ENCODE measurements at places on chromosomes 1 and 21.

DNA sequence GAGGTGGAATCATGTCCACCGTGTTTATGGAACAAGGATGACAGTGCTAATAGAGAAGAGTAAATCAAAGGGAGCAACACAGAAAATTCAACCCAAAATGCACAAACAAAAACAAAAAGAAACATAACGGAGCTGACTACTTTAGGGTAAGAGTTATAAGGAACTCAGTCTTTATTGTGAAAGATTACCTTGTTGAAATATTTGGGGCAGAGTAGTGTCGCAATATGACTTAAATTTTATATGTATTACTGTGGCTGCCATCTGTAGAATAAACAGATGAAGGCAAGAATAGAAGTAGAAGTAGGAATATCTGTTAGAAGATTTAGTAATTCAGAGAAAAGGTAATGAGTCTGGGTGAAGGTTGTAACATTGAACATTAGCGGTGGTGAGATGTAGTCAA, 913.9 kb downstream of the BRINP3 start:
- no peak for DNase-seq

DNA sequence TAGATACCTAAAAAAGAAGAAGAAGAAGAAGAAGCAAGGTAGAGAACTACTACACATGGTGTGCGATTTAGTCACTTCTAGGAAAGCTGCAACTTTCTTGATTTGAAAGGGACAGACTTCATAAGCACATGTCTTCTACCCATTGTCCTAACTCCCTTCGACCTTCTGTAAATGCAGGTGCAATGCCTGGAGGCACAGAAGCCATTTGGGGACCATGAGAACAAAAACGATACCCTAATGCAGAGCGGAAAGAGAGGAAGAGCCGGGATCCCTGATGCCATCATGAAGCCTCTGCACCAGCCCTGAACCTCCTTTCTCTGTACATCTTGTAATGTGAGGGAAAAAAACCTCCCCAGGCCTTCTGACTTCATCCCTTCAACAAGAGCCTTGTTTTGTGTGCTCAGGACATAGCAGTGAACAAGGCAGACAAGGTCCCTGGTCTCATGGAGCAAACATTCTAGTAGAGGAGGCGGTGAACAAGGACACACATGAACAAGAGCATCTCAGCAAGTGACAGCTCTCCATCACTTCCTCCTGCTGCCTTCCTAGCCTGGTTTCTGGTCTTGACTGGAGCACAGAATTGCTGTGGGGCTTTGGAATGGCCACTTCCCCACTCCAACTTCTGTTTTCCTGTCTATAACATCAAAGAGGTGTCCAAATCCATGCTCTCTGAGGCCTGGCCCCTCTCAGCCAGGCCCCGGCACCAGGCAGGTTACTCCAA, 5.5 kb upstream of the LAPTM5 start:
- DNase-seq: no peak

DNA sequence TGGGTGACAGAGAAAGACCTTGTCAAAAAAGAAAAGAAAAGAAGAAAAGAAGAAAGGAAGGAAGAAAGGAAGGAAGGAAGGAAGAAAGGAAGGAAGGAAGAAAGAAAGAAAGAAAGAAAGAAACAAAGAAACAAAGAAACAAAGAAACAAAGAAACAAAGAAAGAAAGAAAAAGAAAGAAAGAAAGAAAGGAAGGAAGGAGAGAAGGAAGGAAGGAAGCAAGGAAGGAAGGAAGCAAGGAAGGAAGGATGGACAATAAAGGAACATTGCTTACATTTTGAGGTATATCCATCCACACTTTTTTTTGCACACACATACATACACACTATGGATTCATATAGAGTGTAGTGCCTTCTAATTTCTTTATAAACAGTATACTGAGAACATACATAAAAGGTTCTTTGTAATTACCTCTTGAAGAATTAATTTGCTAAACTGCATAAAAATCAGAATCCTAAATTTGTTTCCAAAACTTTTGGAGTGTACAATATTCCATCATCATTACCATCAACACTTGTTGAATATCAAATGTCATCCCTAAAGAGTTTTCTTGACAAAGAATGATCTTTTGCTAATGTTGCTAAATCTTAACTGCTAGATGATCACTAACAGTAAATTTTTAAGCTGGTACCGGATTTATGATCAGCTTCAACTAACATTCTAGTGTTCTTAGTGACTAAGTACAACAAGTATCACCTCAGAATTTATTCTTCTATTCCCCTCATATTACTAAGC, 11.4 kb upstream of the GADD45A start:
- no peak for DNase-seq

DNA sequence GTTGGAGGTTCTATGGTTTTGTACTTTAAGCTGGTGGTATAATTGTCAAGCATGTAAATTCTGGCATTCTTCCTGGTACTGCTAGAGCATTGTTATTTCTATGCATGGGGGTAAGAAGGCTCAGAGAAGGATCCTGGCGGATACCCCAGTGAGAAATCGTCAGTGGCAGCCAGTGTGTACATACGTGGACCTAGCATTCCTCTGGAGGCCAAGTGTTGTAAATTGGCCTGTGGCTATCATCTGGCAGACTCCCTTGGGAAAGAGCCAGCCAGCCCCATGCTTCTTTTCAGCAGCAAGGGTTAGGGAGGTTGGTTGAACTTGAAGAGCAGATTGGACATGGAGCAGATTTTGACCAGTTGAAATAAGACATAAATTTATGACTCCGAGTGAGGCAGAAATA, 5.2 kb upstream of the AGO3 start:
- no peak for DNase-seq

DNA sequence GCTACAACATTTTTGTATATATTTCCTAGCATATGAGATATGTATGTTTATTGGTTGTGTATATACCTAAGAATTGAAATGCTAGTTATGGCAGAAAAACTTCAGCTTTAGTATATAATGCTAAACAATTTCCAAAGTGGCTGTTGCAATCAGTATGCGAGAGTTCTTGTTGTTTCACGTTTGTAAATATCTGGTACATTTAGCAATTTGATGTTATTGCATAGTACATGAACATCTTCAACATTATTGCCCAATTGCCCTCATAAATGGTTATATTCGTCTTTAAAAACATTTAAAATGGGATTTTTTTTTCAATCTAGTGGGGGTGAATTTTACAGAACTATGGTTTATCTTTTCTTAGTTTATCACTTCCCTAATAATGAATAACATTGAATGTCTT, 86.2 kb upstream of the HP1BP3 start:
- DNase-seq: no peak

DNA sequence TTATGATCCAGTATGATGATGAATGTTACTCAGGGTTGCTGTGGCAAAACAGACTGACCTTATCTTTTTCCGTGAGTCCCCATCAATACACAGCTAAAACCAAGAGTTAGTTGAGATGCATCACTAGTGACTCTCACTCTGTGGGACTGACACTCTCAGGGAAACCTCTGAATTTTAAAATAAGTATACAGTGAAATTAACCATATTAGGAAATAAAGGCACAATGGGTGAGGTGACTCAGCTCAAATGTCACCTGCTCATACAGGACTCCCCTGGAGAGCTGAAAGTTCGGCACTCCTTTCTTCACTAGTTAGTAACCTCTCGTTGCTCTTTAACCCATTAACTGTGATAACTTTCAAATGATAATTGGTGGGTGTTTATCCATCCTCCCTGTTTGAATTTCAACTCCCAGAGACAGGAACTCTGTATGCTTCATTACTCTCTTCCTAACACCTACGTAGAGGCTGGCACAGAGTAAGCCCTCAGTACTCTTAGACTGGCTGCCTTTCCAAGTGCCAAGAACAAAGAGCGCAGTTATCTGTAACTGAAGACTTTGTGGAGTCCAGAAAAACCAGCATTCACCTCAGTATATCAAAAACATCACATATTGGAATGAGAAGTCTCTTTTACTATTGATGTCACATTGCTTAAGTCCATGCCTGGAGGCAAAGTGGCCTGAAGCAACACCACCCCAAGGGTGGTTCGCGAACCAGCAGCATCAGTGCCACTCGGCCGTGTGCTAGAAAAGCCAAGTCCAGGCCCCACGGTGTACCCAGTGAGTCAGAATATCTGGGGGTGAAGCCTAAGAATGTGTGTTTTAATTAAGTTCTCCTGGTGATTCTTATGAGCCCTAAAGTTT, 91.1 kb downstream of the NIBAN1 start:
- DNase-seq: no peak

DNA sequence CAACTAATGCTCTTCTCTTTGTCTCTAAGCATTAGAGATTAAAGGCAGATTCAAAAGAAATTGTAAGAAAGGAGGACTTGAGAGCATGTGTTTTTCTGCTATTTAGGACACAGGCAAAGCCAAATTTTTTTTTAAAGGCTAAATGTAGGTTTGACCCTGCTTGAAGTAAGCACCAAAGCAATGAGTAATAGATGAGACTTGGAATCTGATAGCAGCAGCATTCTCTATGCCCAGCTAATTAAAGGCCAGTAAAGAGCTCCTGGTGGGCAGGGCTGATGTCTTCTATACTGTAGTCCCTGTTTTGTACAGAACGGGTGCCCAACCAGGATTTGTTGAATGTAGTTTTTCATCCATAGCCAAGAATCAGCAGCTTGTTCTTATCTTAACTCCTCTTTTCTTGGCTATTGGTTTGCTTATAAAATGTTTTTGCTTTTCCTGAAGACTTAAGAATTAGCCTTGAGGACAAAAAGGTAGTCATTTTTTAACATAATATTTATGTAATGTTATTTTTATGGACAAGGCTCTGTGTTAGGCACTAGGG, 179.6 kb downstream of the LMO4 start:
- DNase-seq: no peak

DNA sequence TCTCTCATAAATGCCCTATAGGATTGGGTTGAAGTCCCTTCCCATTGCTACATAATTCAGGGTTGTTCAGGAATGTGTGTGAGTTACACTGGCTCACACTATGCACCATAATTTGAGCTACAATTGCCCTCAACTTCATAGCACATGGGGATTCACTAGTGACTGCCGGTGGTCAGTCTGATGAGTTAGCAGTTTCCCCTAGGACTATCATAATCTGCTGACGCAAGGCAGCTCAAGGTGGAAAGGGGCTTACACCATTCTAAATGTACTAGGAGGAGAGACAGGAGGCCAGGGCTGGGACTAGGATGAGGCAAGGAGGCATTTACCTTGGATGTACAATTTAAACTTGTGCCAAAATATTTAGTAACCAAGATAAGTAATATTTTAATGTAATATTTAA, 224.7 kb downstream of the GRIK1 start:
- DNase-seq: no peak

GRCh38 chr1:1165900-1166421, 7.7 kb upstream of the TTLL10 start:
- no peak for DNase-seq

DNA sequence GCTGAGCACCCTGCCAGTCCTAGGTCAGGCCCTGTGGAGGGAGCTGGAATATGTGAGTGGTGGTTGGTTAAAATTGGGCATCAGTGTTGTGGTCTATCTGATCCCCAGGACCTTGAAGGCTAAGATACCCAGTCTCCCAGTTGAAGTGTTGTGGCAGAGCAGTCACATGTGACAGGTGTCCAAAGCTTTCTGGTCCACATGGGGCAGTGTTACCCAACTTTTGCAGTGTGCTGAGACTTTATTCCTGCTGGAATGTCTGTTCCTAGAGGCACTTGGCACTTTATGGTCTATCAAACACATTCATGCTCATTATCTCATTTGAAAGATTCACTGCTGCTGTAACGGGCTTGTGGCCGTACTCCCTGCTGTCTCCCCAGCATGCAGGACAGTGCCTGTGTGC, 21.0 kb upstream of the LORICRIN start:
- DNase-seq: no peak

GRCh38 chr1:236916131-236916800, 88.0 kb downstream of the MT1HL1 start:
- DNase-seq: no peak

- no peak for DNase-seq
Observed at GRCh38 chr1:223837206-223837605, 8.5 kb downstream of the TP53BP2 start.

- DNase-seq: no peak
Observed at GRCh38 chr1:201748335-201748734, 80.6 kb upstream of the IPO9 start.

GRCh38 chr1:87539147-87539546, 210.5 kb downstream of the LMO4 start:
- no peak for DNase-seq

DNA sequence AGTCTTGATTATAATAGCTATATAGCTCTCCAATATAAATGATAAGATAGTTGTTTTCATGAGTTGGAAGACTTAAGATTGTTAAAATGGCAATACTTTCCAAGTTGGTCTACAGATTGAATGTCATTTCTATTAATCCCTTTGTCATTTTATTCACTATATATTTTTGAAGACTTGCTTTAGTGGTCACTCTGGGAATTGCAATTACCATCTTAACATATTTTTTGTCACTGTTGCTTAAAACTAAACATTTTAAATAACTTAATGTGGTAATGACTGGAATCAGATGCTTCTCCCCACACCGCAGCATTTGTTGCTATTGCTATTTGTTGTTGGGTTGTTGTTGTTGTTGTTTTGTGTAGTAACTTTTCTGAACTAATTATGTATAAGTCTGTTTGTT, 1592.9 kb downstream of the MRPL39 start:
- no peak for DNase-seq

GRCh38 chr1:36400825-36401601, 3.3 kb upstream of the LSM10 start:
- no peak for DNase-seq

DNA sequence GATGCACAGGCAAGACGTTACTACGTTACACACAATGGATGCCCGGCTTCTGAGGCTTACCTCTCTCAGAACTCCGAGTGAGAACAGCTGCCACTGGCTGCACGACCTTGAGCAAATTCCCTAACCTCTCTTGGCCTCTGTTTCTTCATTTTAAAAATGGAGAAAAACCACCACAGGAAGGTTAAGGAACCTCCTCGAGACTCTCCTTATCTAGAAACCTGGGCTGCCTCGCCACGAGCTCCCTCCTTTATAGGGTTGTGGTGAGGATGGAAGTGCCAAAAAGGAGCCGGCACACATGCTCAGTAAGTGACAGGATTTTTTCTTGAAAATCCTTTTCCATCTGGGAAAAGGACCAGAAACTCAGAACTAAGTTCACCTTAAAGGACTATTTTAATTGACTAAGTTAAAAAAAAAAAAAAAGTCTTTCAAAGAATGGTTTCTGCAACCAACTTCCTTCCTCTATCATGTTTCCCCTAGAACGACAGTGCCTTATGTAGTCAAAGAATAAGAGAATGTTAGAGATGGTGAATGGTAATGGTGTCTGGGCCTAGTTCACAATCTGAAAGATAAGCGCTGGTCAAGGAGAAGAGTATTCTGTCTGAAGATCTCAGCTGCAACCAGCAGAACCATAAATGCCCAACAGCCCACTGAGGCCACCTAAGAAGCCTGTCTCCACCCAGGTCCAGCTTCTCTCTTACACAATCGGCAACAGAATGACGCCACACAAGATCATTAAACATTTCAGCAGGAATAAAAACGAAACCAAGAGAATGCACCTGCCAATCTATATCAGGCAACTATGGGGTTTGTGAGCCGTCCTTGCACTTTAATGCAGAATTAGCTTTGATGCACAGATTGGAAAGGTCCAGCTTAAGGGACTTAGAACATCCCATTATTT, 64.9 kb downstream of the SLC45A1 start:
- no peak for DNase-seq

GRCh38 chr1:22889213-22889827, 83.3 kb downstream of the LACTBL1 start:
- no peak for DNase-seq

GRCh38 chr1:227891223-227891954, 56.3 kb downstream of the WNT9A start:
- no peak for DNase-seq
